ENCODE measurements at places on chromosomes 6 and 20. TPM values are rescaled to one million over a fixed set of nuclear protein-coding genes. Genes with fewer than 3 reads are reported as not detected.

Gene ABHD16B
- 0.04 TPM for polyA plus RNA-seq

Gene CALHM5
- 0.52 TPM for polyA plus RNA-seq

Gene PHF20
- 95.7 TPM for polyA plus RNA-seq

Gene SPATA25
- polyA plus RNA-seq = 1.6 TPM

Gene POU3F2
- polyA plus RNA-seq = not detected

Gene STK4
- polyA plus RNA-seq = 2.4 TPM

Gene SYCP2
- polyA plus RNA-seq = 0.30 TPM

- DNase-seq = no peak
Measured at GRCh38 chr6:16470502-16471221, 232.3 kb downstream of the GMPR start.

GRCh38 chr20:23186808-23187207 lies 100.7 kb upstream of the CD93 start:
- no peak for DNase-seq

- no peak for DNase-seq
Measured at GRCh38 chr6:170229851-170230519, 60.9 kb downstream of the DLL1 start.

- no peak for DNase-seq
Measured at GRCh38 chr20:1370548-1371110, 22.2 kb downstream of the FKBP1A start.

- DNase-seq = no peak
Measured at GRCh38 chr6:1789092-1789491, 179.4 kb downstream of the FOXC1 start.

GRCh38 chr6:35457907-35458306 lies 5.8 kb downstream of the FANCE start:
- no peak for DNase-seq

- DNase-seq = no peak
Measured at GRCh38 chr6:109008537-109009235, 86.0 kb downstream of the SESN1 start.

DNA sequence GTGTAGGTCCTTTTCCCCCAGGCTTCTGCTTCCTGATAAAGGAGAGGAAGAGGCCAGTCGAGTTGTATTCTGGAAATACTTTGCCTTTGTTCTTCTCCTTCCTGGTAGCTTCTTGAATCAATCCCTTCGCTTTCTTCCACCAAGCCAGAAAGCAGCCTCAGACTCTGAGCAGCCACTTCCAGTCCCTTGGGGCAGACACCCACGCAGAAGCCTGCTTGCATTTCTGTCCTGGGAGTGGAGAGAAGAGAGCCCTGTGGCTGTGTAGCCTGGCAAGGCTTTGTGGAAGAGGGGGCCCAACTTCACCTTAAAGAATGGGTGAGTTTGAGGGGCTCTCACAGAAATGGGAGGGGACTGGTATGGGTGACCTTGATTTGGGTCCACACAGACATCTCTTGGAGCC lies 211.0 kb upstream of the SSTR4 start:
- DNase-seq = no peak

- no peak for DNase-seq
Measured at GRCh38 chr20:47605673-47606413, 104.2 kb downstream of the NCOA3 start.

DNA sequence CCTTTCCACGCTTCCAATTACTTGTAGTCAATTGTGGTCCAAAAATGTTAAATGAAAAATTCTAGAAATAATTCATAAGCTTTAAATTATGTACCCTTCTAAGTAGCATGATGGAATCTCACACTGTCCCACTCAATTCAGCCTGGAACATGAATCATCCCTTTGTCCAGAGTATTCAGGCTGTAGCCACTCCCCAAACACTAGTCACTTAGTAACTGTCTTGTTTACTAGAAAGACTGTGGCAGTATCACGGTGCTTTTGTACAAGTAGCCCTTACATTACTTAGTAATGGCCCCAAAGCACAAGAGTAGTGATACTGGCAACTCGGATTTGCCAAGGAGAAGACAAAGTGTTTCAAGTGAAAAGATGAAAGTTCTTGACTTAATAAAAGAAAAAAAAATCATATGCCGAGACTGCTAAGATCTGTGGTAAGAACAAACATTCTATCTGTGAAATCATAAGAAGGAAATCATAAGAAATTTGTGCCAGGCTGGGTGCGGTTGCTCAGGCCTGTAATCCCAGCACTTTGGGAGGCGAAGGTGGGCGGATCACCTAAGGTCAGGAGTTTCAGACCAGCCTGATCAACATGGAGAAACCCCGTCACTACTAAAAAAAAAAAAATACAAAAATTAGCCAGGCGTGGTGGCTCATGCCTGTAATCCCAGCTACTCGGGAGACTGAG lies 168.5 kb upstream of the SIM1 start:
- no peak for DNase-seq

GRCh38 chr6:42316981-42317380 lies 99.3 kb upstream of the MRPS10 start:
- DNase-seq = no peak

DNA sequence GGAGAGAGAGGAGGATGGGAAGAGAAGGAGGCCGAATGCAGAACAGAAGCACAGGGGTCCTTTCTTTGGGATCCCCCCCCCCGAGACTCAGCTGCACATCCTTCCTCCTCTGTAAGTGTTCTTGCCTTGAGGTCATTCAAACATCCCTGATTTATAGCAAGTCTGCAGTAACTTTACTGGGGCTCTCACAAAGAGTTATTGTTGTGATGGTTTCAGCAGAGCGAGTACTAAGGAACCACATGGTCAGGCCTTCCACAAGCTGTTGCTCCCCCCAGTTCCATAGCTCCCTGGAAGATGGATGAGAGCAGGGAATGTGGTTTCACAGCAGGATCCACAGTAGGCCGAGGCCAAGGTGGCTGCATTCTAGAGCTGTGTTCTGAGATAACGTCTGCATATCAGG lies 351.4 kb upstream of the CDH4 start:
- no peak for DNase-seq

DNA sequence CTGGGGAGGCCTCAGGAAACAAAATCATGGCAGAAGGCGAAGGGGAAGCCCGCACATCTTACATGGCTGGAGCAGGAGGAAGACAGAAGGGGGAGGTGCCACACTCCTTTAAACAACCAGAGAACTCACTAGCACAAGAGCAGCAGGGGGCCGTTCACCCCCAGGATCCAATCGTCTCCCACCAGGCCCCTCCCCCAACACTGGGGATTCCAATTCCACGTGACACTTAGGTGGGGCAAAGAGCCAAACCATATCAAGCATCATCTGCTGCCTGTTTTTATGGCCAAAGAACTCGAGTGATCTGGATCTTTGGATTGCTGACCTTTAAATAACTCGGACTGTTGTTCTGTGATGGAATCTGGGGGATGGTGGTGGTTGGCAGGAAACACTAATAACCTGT lies 28.0 kb downstream of the PNLDC1 start:
- no peak for DNase-seq

DNA sequence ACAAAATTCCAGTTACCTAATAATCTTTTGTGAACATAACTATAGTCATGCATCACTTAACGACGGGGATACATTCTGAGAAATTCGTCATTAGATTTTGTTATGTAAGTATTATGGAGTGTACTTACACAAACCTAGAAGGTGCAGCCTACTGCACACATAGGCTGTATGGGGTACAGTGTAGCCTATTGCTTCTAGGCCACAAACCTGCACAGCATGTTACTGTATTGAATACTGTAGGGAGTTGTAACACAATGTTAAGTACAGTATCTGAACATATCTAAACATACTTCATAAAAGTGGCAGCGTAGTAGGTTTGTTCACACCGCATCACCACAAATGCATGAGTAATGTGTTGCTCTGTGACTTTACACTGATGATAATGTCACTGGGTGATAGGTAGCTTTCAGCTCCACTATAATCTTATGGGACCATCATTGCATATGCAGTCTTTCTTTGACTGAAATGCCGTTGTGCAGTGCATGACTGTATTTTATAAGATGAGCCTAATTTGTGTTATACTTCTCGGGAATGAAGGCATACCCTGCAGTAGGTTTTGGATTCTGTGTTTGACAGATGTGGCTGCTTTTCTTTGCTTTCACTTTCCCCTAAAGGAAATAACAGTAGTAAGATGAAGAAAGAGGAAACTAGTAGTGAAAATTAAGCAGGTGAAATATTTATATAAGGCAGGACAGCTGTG lies 365.6 kb downstream of the FARS2 start:
- DNase-seq = no peak

Measured in psoas muscle (tissue), 8 donors.